Skeletal muscle cell (primary cell): ENCODE measurements at places on chromosomes 13 and 19.

GRCh38 chr19:46125447-46125846 is 959 bp upstream of the IGFL3 start:
- no peak for DNase-seq

- DNase-seq: no peak
These were observed 15.7 kb upstream of the F7 start for GRCh38 chr13:113089693-113090414.

DNA sequence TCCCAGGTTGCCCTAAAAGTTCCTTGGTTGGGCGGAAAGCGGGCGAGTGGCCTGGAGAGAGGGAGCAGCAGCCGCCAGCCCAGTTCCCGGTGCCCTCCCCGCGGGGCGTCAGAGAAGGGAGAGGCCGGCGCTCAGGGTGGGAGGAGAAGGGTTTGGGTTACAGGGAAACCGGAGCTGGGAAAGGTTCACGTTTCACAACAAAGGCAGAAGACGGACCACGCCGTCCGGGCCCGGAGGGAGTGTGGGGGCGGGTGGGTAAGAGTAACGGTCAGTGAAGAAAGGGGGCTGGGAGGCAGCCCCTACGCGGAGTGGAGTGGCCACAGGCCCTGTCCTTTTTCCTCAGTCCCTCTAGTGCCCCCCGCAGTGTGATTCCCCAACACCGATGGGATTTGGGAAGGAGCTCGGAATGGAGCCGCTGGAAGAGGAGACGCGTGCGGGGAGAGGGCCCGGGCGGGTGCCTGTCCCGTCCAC is 1.6 kb downstream of the SIX5 start:
- peak; percentile 77 for DNase-seq

DNA sequence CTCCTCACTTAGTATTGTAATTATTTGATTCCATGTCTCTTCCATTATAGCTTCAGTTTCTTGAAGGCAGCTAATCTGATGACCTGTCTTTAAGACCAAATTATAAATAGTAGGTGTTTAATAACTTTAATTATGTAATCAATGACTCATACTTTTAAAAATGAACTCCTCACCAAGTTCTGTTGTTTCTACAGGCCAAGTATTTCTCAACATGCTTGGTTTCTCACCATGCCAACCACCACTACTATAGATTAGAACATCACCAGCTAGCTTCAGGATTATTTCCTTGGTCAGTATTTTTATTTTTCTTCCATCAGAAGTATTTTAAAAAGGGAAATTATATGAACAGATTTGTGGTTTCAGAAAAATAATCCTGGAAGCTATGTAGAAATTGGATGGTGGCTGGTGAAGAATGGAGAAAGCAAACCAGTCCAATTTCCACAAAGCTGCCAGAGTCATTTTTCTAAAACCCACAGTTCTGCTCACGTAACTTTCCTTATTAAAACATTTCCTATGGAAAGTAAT is 237.7 kb upstream of the DACH1 start:
- no peak for DNase-seq

DNA sequence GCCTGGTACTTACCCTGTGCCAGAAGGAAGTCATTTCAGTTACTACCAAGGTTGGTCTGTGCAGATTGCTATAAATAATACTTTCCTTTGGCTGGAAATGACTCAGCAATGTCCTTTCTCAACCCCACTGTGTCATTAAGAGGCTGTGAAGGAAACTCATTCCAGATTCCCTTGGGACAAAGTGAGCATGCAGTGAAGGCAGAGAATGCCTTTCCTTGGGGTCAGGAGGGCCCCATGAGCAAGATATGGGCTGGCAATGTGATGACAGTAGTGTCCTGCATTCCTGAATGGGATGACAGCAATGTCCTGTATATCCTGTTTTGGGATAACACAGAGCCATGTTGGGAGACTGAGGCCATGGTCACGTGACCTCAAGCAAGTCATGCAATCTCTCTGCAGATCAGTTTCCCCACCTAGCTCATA is 213.1 kb upstream of the TMTC4 start:
- peak; percentile 85 for DNase-seq
